ENCODE measurements at places on chromosomes 3 and 15.
A peak's percentile ranks its signal among the peaks of the same experiment; 100 is the strongest.

DNA sequence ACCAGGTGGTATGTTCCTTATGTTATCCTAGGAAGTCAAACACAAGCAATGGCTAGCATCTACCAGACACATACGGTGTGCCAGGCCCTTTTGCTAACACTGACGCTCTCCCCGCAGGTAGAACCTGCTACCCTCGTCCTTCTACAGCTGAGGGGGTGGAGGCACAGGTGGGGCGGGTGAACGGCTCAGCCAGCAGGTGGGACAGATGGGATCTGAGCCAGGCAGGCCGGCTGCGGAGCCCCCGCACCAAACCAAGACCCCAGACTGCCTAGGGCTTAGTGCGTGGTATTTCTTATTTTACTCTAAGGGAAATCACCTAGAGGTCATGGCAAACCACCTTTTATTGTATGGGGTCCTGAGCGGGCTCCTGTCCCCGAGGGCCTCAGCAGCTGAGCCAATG, 53.9 kb upstream of the PCSK6 start:
- DNase-seq: no peak
- H3K27ac ChIP-seq: no peak overlapping the region
- H3K36me3 ChIP-seq: no peaks in the 10 kb centered on the region
- H3K4me3 ChIP-seq: no peak overlapping the region

- no peaks in the 10 kb centered on the region for H3K27me3 ChIP-seq
- H3K36me3 ChIP-seq: no peaks in the 10 kb centered on the region
- DNase-seq: no peak
- H3K27ac ChIP-seq: peak overlapping the region; percentile 61
- H3K4me3 ChIP-seq: peak overlapping the region; percentile 65
These were observed 5.7 kb downstream of the PTH1R start for GRCh38 chr3:46883054-46883829.

DNA sequence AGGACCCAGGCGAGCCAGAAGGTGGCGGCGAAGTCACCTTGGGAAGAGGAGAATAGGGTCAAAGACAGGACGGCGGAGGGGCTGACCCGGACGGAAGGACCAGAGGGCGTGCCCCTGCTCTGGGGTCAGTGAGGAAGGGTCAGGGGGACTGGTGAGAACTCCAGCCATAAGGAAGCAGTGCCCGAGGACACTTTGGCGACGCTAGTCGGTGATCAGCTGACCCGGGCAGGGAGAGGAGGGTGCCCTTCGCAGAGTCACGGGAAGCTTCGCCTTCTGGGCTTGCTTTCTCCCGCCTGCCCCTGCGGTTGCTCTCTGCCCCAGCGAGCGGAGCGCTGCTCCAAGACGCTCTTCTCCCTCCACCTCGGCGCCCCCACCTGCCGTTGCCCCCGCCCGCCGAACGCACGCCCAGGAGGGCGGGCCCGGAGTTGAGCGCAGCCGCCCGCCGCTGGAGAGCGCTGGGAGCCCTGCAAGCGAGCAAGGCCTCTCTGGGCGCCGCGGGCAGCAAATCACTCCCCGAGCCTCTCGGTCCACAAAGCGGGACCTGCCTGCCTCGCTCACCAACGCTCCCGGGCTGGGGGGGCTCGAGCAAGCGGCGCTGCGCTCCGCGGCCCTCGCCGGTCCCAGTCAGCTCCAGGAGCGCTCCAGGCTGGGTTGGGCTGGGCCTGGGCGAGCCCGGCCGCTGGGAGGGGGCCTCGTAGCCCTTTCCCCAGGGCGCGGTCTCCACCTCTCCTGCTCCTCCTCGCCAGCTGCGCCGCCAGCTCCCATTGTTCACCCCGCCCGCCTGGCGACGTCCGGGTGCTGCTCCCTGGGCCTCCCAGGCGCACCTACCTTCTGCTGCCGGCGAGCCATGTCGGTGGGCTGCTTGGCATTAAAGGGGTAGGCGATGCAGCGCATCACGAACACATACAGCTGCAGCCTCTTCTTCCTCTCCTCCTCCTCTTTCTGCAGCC, 1.2 kb downstream of the CADPS start:
- peak; percentile 48 for DNase-seq
- H3K4me3 ChIP-seq: peak overlapping the region; percentile 32
- no peaks in the 10 kb centered on the region for H3K36me3 ChIP-seq
- no peaks in the 10 kb centered on the region for H3K27me3 ChIP-seq
- no peak overlapping the region for H3K27ac ChIP-seq

DNA sequence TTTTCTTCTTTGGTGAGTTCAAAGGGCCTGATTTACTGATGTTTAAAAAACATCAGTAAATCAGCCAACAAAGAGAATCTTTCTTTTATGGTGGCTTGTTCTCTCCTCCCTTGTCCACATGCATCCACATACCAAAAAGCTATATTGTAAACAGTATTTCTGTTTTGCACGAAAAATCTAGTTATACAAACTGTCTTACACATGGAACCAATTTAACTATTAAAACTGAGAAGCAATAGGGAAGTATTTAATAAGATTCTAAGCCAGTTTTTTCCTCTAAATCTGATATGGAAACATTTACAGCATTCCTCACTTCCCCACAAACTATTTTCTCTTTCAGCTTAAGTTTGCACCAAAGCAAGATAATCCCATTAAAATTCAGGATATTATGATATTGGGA, 110.8 kb upstream of the ICE2 start:
- H3K36me3 ChIP-seq: no peaks in the 10 kb centered on the region
- H3K27me3 ChIP-seq: no peaks in the 10 kb centered on the region
- H3K27ac ChIP-seq: no peak overlapping the region
- no peak overlapping the region for H3K4me3 ChIP-seq
- H3K4me1 ChIP-seq: no peaks in the 10 kb centered on the region
- DNase-seq: no peak

GRCh38 chr3:101950985-101951733, 101.8 kb downstream of the NFKBIZ start:
- no peaks in the 10 kb centered on the region for H3K27me3 ChIP-seq
- H3K27ac ChIP-seq: no peak overlapping the region
- no peak for DNase-seq
- H3K4me3 ChIP-seq: no peak overlapping the region
- no peaks in the 10 kb centered on the region for H3K36me3 ChIP-seq
- H3K4me1 ChIP-seq: no peaks in the 10 kb centered on the region

- no peaks in the 10 kb centered on the region for H3K4me1 ChIP-seq
- no peak overlapping the region for H3K27ac ChIP-seq
- H3K36me3 ChIP-seq: no peaks in the 10 kb centered on the region
- H3K4me3 ChIP-seq: no peak overlapping the region
These were observed 25.1 kb upstream of the MTMR10 start for GRCh38 chr15:31016446-31016915.

- no peaks in the 10 kb centered on the region for H3K4me1 ChIP-seq
- no peak overlapping the region for H3K4me3 ChIP-seq
- no peaks in the 10 kb centered on the region for H3K27me3 ChIP-seq
- H3K27ac ChIP-seq: no peak overlapping the region
- DNase-seq: no peak
- H3K36me3 ChIP-seq: no peaks in the 10 kb centered on the region
These were observed 69.5 kb upstream of the VEPH1 start for GRCh38 chr3:157572559-157573270.

DNA sequence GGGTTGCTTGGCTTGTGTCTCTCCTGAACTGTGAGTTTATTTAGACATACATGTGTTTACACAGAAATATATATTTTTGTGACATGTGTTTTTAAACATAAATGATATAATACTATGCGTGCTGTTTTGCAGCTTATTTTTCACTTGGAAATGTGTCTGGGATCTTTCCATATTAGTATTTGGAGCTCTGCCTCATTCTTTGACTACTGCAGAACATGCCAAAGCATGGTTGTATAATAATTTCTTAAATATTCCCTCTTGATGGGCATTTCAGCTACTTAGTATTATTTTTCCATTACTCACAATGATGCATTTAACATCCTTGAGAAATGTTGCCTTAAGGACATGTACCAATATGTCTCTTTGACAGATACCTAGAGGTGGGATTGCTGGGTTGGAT, 19.5 kb downstream of the ANAPC13 start:
- no peaks in the 10 kb centered on the region for H3K27me3 ChIP-seq
- H3K4me1 ChIP-seq: peaks cover 18% of the 10 kb centered on the region
- DNase-seq: no peak
- H3K27ac ChIP-seq: no peak overlapping the region
- no peak overlapping the region for H3K4me3 ChIP-seq
